CD4-positive, alpha-beta T cell treated with Interleukin-15 for 4 hours (primary cell): ENCODE measurements at places on chromosomes 7 and 10.
A peak's percentile ranks its signal among the peaks of the same experiment; 100 is the strongest.

DNA sequence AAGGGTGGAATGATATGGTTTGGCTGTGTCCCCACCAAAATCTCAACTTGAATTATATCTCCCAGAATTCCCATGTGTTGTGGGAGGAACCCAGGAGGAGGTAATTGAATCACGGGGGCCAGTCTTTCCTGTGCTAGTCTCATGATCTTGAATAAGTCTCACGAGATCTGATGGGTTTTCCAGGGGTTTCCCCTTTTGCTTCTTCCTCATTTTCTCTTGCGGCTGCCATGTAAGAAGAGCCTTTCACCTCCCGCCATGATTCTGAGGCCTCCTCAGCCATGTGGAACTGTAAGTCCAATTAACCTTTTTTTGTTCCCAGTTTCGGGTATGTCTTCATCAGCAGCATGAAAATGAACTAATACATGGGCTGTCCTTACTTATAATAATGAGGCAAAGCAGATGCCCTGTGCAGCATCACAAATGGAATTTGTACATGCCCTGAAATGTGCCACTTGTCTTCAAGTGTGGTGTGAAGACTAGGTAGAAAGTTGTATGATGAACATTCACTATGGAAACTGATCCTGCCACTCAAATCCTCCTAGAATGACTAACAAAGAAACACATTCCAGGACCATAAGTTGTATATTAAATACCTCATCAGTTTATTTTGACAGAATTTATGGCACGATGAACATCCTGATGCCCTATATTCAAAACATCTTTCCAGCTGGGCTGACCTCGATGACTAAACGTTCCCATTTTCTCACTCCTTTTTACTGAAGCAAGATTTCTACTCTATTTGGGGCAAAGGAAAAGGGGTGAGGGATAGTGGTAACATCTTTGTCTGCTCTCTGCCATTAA, 122.8 kb upstream of the CTTNBP2 start:
- DNase-seq: no peak

DNA sequence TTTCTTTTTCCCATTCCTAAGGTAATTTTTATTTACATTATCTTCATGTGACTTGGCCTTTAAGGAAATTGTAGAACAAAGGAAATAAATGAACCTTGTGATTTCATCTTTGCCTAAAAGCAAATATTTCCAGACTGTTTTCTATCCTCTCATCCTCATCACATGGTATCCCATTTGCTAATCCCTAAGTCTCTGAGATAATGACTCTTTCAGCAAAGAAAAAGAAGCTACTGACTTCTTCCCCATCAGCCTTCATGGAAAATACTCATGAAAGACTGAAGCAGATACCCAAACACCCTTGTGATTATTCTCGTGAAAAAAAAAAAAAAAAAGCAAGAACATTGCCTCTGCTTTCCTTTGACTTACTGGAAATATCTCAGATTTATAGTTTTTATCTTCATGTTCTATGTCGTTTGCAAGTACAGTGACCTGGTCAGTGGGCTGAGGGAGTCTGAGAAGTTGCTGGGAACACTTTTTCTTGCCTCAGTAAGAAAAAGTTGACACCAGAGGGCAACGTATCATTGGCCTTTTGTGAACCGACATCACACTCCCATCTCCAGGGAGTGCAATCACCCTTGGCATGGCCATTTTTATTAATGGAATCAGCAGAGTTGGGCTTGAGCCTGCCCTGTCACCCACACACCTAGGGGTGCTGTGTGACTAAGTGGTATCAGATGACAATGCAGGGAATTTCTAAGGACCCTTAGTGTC, 246.0 kb upstream of the KMT2E start:
- no peak for DNase-seq

DNA sequence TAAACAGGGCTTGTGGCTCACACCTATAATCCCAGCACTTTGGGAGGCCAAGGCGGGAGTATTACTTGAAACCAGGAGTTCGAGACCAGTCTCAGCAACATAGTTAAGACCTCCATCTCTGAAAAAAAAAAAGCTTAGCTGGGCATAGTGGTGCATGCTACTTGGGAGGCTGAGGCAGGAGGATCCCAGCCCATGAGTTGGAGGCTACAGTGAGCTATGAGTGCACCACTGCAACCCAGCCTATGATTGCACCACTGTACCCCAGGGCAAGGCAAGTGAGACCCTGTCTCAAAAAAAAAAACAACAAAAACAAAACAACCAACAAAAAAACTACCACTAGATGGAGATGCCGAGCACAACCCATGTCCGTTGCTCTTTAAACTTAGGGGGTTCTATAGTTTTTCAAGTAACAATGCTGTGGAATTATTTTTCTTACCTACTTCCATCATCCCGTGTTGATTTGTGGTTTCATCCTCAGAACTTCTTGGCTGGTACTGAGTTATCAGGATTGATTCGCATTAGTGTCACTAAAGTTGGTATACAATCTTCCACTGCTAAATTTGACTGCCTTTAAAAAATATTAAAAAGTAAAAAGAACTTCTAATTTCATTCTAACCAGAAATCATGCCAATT, 12.2 kb upstream of the REPIN1 start:
- DNase-seq: peak; percentile 53

DNA sequence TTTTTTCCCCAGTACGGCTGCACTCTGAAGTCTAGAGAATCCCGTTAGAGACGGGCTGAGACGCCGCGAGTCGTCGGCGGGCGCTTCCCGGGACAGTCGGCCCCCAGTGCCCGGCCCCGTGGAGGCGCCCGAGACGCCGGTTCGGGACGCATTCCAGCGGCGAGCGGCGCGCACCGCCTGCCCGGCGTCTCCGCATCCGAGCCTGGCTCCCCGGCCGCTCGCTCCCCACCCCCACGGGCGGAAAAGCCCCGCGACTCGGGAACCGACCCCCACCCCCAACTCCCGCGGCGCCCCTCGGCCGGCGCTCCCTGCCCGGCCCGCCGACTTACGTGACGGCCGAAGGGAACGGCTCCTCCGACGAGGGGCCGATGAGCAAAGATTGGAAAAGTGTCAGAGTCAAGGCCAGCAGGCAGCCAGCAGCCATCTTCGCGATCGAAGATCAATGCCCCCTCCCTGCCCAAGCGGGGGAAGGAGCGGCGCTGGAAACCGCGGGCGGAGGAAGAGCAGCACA, 486 bp downstream of the CACNA2D1 start:
- no peak for DNase-seq

DNA sequence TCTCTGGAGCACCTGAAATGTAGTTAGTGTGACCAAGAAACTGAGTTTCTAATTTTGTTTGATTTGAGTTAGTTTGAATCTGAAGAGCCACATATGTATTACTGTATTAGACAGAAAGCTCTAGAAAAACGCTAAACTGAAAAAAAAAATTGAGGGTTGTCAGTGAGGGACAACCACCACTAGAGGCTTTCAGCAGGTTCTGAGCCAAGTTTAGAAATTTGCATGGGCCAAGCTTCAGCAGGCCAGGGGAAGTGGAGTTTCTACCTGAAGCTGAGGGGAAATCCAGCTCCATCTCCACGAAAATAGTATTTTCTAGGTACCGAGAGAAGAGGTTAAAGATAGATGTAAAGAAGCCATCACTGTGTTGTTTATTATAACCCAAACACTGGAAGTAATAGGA, 77.9 kb upstream of the PLXNA4 start:
- no peak for DNase-seq

GRCh38 chr7:156666368-156667109, 26.0 kb downstream of the RNF32 start:
- no peak for DNase-seq

DNA sequence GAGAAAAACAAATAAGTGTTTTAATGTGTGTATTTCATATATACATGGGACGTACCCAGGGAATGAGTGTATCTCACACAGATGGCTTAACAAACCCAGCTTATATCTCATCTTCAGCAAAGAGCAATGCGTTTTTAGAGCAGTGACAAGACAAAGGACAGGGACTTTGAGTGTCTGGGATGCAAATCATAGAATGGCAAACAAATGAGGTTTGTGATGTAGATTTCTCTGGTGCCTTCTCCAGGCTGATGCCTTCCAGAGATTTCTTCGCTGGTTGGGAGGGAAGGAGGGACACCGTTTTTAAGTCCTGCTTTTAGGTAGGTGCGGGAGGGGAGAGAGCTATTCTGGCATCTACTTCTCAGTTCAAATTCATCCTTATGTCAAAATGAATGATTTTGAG, 16.6 kb downstream of the LANCL2 start:
- DNase-seq: no peak

- DNase-seq: no peak
Measured at GRCh38 chr10:118687472-118687871, 67.3 kb downstream of the CACUL1 start.

DNA sequence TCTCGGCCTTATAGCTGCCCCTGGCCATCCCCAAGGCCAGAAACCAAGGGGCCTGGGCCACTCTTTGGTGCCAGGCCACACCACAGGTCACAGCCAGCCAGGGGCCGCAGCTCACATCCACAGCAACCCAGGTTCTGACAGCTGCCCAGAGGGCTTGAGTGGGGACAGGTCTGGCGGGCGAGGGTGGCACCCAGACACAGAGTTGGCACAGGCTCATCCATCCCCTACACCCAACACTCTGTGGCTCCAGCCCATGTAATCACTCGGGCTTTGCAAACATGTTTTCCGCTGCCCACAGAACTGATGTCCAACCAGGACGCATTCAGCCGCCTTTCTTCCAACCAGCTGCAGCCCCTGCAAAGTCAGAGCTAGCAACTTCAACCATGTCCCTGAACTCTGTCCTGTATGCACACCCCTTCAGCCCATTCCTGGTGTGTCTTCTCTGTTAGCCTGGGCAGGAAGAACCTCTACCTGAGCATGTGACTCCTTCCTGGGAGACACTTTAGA, 57.7 kb upstream of the PPP2R2D start:
- no peak for DNase-seq

GRCh38 chr7:140541513-140542227, 62.4 kb upstream of the MKRN1 start:
- no peak for DNase-seq

DNA sequence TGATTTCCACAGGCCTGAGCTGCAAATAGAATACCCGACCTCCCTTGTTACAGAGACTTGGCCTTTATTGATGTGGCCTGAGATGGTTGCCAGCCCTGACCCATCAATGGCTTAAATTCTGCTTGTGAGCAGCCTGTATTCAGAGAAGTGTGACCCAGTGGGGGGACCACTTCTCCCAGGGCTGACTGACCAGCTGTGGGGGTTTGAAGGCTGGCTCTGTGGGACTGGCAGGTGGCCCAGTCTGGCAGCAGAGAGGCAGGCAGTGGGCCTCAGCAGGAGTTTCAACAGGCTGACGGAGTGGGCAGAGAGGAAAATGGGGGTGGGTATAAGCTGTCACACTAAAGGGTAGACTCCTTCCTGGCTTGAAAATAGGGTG, 12.2 kb upstream of the PPIF start:
- DNase-seq: no peak

DNA sequence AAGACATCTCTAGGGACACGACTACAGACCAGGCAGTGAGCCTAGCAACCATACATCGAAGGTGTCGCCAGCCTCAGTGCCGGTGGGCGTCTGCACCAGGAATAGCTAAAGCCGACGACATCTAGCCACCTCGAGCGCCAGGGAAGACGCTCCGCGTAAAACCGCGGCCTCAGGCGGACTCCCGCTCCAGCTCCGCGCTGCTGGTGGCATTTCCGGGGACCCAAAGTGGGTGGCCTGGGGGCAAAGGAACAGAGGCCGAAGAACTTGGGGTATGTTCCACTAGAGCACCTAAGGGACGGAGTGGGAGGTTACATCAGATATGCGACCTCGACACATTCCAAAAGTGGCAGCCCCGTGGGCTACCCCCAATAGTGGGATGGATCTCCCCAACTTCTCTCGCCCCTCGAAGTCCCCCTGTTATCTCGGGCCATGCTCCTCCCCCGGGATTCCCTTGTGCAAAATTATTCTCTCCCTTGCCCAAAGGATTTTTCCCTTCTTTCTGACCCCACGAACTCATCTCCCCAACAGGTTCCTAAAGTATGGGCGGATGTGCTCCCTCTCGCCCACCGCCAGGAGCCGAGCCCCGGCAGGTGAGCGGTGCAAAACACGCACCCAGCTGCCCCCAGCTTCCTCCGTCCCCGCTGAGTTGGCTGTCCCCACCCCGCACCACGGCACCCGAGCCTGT, 1.2 kb downstream of the KCNMA1 start:
- no peak for DNase-seq

DNA sequence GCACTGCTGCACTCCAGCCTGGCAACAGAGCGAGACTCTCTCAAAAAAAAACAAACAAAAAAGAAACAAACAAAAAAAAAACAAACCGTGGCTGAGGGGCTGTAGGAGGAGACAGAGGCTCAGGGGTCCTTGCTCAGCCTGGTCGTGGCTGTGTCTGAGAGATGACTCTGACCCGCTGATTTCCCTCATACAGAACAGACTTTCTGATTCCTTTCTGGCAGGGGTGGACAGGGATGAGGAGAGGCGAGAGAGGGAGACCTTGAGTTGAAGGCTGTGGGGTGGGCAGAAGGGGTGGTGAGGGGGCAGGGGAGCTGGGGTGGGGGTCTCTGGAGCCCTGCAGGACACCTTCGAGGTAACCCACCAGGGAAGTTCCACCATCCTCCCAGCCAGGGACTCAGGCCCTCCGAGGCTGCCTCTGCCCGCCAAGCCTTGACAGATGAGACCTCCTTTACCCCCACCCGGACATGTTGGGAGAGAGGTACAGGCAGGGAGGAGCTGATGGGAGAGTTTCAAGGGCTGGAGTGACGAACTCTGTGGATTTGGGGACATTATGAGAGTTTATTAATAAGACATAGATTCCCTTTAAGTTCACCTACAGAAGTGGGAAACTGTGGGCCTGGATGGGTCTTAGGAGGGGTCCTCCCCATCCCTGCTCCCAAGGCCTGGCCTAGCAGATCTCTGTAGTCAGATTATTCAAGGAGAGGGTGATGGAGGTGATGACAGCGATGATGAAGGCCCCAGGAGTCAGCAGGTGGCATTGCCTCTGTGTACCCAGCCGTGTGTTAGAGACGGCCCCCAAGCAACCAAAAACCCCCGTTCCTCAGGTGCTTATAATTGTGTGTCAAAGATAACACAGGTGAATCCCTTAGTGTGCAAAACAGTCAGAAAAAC, 2.0 kb downstream of the MUC12 start:
- DNase-seq: no peak

- DNase-seq: no peak
Measured at GRCh38 chr10:121444520-121445165, 153.6 kb downstream of the FGFR2 start.

GRCh38 chr7:98214811-98215321, 3.6 kb downstream of the BHLHA15 start:
- no peak for DNase-seq

DNA sequence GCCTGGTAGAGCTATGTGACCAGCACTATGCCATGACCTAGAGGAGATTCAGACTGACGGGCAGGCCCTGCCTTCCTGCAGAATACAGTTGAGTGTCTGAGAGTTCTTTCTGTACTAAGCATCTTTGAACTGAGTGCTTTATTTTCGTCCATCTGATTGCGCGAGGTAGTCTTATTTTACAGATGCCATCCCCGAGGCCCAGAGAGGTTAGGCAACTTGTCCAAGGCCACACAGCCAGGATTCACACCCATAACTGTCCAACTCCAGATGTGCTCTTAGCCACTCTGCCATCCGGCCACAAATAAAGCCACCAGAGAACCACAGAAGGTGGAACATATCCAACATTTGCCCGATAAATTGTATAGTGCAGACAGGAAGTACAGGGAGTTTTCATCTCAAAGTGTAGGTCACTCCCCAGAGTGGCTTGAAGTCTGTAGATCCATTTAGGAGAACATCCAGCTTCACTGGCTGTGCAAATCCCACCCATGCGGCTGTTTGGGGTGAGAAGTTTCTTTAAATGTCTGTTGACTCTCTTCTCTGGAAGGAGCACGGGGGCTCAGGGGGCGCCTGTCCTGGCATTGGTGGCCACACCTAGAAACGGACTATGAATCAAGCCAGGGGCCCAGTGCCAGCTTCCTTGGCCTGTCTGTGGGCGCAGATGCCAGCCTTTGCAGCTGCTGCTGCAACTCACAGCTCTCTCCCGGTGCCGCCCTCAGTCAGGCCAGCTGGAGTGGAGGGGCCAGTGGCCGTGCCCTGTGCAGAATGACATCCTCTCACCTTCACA, 11.1 kb downstream of the CHST3 start:
- no peak for DNase-seq
